T1000 (cell line): ENCODE measurements at places on chromosomes 2 and 18.

DNA sequence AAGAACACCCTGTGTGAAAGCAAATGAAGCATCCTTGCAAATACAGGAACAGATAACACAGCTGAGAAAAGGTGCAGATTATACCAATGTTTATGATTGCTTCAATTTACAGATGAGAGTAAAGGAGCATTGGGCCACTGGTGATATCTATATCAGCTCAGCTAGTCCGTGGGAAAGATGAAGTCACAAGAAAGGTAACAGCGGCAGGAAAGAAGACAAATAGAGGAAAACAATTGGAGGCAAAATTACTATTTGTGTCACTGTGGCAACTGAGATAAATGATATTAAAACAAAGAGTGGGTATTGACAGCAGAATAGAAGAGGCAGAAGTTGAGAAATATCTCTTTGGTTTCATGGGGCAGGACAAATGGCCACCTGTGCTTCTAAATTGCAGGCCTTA, 121.2 kb upstream of the CAVIN2 start:
- no peak for DNase-seq

- DNase-seq, result no peak
These were observed 9.0 kb downstream of the OBSL1 start for GRCh38 chr2:219562049-219563020.

GRCh38 chr2:28670856-28671255, 80.8 kb upstream of the PPP1CB start:
- DNase-seq, result no peak

GRCh38 chr2:189104934-189105333, 74.6 kb downstream of the COL5A2 start:
- no peak for DNase-seq

DNA sequence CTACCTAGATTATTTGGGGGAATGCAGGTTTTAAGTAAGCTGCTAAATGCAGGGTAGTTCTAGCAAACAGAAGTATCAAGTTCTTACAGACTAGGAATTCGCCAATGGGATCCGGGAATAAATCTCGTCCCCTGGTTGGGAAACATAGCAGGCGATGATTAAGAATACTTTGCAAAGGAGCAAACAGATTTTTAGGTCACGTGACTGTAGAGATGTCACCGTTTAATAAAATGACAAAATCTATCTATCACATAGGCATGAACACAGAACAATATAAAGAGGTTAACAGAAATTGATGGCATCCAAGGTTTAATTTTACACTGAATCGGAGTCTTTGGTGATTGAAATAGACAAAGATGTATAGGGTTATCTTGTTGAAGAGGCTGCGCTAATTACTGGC, 664.1 kb downstream of the BCL11A start:
- DNase-seq, result no peak

GRCh38 chr2:223947711-223948205, 2.6 kb upstream of the WDFY1 start:
- DNase-seq, result no peak
